ENCODE measurements at places on chromosomes 12 and 14.

- no peak for DNase-seq
Observed at GRCh38 chr12:109169262-109169661, 52.9 kb downstream of the ACACB start.

- no peak for DNase-seq
Observed at GRCh38 chr12:2550561-2551411, 244.0 kb upstream of the FKBP4 start.

DNA sequence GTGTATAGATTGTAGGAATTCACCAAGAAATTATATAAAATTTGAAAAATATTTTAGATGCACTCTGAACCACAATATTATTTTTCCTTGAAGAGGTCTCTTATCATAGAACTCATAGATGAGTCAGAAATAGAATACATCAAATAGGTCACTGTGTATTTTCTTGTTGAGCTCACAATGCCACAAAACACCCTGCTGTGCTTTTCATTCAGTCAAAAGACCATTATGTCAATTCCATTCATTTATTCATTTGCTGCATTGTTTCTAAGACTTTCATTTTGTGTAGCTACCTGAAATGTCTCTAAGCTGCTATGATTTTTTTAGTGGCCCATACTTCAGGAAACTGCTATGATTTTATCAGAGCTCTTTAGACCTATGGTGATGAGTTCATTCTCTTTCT is 231.9 kb upstream of the AVPR1A start:
- no peak for DNase-seq

- DNase-seq = no peak
Observed at GRCh38 chr12:114776731-114777442, 92.9 kb upstream of the TBX3 start.

DNA sequence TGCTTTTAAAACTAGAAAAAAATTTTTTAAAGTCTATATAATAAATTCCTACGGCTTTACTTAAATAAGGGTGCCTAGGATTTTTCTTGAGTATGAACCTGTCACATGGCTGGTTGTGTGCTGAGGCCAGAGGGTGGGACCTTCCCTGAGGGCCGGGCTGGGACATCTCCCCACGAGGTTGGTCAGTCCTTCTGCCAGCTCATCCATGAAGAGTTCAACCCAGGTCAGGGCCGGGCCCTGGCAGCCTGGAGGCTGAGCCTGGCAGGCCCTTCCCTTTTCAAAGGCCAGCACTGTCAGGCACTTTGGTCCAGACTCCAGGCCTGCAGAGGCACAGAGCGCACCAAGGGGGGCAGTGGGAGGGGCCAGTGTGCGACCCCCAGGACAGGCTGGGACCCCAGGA is 31.7 kb downstream of the TNFAIP2 start:
- peak; percentile 89 for DNase-seq

DNA sequence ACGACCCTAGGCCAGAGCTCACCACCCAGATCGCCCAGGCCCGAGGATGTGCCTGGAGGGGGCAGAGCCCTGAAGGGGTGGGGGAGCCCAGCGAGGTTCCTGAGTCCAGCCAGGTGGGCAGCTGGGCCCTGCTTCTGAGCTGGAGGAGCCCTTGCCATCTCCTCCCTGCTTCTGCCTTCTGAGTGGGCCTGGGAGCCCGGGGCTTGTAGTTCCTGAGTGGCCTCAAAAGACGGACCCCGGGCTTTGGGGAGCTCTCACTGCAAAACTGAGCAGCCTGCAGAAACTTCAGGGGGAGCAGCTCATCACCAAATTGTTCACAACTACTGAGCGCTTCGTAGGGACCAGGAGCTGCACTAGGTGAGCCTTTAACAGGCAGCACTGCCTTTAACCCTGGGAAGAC is 112.1 kb downstream of the NCOR2 start:
- DNase-seq = peak; percentile 17
